Calu3 (cell line): ENCODE measurements at places on chromosomes 7 and 10. TPM values are rescaled to one million over a fixed set of nuclear protein-coding genes. Genes with fewer than 3 reads are reported as not detected.

- H3K27me3 ChIP-seq: no peaks in the 10 kb centered on the region
- no peak for DNase-seq
- H3K27ac ChIP-seq: no peak overlapping the region
- no peaks in the 10 kb centered on the region for H3K36me3 ChIP-seq
- no peak overlapping the region for H3K4me3 ChIP-seq
Observed at GRCh38 chr7:117012696-117013095, 59.4 kb downstream of the ST7 start.

DNA sequence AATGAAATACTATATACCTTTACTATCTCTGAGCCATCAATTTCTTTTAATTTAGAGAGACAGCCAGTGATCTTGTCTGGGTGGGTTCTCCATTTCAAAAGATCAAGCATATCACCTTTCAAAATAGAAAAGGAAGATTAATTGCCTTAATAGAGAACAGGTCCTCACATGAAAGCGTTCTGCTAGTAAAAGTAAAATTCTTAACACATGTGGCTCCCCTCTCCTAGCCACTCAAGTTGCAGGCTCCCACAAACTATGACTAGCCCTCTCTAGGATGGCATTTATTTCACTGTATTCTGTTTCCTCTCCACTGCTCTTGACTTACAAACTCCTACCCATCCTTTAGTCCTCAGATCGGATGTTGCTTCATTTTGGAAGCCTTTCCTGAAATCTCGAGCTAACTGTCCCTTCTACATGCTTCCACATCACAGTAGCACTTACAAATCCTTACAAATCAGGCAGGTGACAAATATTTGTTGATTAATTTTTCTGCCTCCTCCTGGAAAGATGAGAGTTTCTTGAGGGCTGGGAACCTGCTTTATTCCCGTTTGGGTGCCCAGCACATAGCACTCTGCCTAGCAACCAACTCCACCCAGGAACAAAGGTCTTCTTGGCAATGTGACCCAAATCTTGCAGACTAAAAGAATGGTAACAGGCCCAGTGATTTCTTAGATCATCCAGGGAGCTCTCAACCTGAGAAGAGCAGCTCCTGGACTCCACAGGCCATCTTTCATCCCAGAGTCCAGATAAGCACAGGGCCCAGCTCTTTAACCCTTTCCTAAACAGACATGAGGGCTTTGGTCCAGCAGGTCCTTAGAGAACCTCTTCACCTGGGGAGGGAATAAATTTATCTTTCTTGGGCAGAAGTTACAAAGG, 310.4 kb upstream of the IMMP2L start:
- no peak overlapping the region for H3K27ac ChIP-seq
- H3K4me3 ChIP-seq: no peak overlapping the region
- no peaks in the 10 kb centered on the region for H3K27me3 ChIP-seq

- H3K27ac ChIP-seq: peak overlapping the region; percentile 35
- H3K27me3 ChIP-seq: no peaks in the 10 kb centered on the region
- DNase-seq: no peak
- H3K36me3 ChIP-seq: peaks cover 12% of the 10 kb centered on the region
- H3K4me3 ChIP-seq: no peak overlapping the region
- peaks cover 92% of the 10 kb centered on the region for H3K4me1 ChIP-seq
Observed at GRCh38 chr10:34766811-34767494, 48.1 kb downstream of the PARD3 start.

DNA sequence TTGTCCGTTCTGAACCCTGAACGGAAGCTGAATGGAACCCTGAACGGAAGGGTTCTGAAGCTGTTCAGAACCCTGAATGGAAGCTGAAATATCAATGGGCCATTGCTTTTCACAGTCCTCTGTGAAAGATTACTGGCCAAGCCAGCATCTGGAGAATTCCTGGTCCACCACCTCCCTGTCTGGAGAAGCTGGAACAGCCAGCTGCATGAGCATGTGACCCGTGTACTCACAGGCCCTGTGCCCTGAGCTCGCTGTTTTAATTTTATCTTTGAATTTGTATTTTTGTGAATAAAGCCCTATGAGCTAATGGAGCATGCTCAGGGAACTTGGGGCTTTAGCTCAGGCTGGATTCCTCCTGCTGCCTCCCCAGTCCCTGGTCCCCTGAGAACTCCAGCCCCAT, 37.2 kb downstream of the HTRA1 start:
- peaks cover 41% of the 10 kb centered on the region for H3K27me3 ChIP-seq
- H3K36me3 ChIP-seq: no peaks in the 10 kb centered on the region
- H3K4me1 ChIP-seq: no peaks in the 10 kb centered on the region

- no peak overlapping the region for H3K4me3 ChIP-seq
- peaks cover 60% of the 10 kb centered on the region for H3K4me1 ChIP-seq
- H3K27me3 ChIP-seq: no peaks in the 10 kb centered on the region
- peaks cover 20% of the 10 kb centered on the region for H3K36me3 ChIP-seq
- peak overlapping the region; percentile 90 for H3K27ac ChIP-seq
- no peak for DNase-seq
Observed at GRCh38 chr10:34753014-34753757, 61.9 kb downstream of the PARD3 start.

FZD8 gene
- 3.2 and 3.7 TPM in 2 replicates for total RNA-seq

DDX56 gene
- 157 and 168 TPM in 2 replicates for total RNA-seq

DNA sequence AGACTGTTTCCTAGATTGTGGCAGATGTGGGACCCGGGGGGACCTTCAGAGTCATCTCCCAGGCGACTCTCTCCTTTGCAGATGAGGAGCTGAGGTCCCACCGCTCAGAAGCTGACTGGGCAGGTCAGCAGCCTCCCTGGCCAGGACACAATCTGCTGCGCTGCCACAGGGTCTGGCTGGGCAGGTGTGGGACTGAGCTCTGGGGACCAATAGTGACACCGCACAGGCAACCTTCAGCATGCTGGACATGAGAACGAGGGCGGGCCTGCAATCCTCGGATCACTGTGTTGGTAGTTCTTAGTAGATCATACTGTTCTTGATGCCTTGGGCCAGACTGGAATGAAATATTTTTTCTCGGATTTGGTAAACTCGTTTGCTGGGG, 20.5 kb upstream of the CRYGN start:
- H3K4me3 ChIP-seq: peak overlapping the region; percentile 53
- peak overlapping the region; percentile 50 for H3K27ac ChIP-seq
- H3K27me3 ChIP-seq: no peaks in the 10 kb centered on the region

DNA sequence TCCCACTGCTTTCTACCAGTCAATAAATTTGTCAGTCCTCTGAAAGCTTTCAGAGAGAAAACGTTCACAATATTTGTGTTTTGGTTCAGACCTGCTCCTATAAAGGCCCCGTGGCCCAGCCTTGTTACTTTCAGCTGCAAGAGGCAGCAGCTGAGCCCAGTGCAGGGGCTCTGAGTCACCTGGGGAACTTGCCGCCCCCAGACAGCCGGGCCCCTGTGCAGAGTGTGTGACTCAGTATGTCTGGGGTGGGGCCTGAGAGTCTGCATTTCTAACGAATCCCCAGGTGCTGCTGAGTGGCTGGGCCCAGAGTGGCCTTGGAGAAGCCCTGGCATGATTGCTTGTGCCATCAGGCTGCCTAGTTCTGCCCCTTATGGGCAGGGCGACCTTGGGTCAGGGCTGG, 303.5 kb downstream of the PAXIP1 start:
- H3K4me3 ChIP-seq: no peak overlapping the region
- H3K27me3 ChIP-seq: no peaks in the 10 kb centered on the region
- H3K4me1 ChIP-seq: no peaks in the 10 kb centered on the region

GRCh38 chr7:114879554-114879953, 42.3 kb upstream of the MDFIC start:
- no peaks in the 10 kb centered on the region for H3K36me3 ChIP-seq
- no peaks in the 10 kb centered on the region for H3K27me3 ChIP-seq
- DNase-seq: no peak
- H3K4me1 ChIP-seq: peaks cover 2% of the 10 kb centered on the region

DNA sequence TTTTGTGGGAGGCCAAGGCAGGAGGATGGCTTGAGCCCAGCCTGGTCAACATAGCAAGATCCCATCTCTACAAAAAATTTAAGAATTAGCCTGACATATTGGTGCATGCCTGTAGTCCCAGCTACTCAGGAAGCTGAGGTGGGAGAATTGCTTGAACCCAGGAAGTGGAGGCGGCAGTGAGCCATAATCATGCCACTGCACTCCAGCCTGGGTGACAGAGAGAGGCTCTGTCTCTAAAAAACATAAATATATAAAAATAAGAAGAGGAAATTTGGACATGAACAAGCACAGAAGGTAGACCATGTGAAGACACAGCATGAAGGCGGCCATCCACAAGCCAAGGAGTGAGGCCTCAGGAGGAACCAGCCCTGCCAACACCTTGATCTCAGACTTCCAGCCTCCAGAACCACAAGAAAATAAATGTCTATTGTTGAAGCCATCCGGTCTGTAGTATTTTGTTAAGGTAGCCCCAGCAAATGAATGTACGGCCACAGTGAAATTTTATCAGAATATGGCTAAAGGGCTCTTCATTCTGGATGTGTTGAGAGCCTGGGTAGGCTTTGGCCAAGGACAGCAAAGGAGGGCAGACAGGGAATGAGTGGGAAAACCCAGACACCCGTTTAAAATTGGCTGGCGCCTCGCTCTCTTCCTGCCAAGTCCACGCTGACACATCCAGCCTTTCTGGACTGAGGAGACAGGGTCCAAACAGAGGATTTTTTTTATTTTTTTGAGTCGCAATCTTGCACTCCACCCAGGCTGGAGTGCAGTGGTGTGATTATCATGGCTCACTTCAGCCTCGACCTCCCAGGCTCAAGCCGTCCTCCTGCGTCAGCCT, 12.9 kb upstream of the GRID2IP start:
- DNase-seq: no peak
- no peaks in the 10 kb centered on the region for H3K36me3 ChIP-seq
- H3K4me3 ChIP-seq: no peak overlapping the region
- no peak overlapping the region for H3K27ac ChIP-seq
- peaks cover 43% of the 10 kb centered on the region for H3K27me3 ChIP-seq
- no peaks in the 10 kb centered on the region for H3K4me1 ChIP-seq

VWDE gene
- 20.2 and 21.3 TPM in 2 replicates for total RNA-seq

C10orf62 gene
- total RNA-seq: 1.5 and 1.7 TPM in 2 replicates

DNA sequence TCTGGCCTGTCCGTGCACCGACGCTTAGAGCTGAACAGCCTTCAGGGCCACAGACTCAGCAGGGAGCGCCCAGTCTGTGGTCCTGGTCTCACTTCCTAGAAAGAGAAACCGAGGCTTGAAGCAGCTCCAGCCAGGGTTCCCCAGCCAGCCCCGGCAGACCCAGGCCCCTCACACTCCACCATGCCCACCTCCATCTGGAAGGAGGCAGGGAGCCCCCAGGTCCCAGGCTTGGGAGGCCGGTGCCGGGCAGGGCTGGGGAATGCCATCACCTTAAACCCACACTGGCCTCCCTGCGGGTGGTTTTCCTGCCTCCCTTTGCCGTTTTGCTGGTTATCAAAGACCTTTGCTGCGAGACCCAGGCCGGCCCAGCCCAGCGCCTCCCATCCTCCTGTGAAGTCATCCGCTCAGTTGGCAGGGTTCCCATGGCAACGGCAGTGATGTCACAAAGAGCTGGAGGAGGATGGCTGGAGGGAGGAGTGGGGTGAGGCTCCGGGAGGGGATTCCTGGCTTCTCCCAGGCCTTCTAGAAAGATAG, 24.0 kb downstream of the ELFN1 start:
- no peak overlapping the region for H3K27ac ChIP-seq
- H3K4me3 ChIP-seq: no peak overlapping the region
- peaks cover 3% of the 10 kb centered on the region for H3K36me3 ChIP-seq
- H3K4me1 ChIP-seq: no peaks in the 10 kb centered on the region

GRCh38 chr10:52011118-52011517, 303.0 kb upstream of the DKK1 start:
- H3K4me1 ChIP-seq: no peaks in the 10 kb centered on the region
- H3K27ac ChIP-seq: no peak overlapping the region
- H3K36me3 ChIP-seq: no peaks in the 10 kb centered on the region
- no peak for DNase-seq

GRCh38 chr10:4725917-4726606, 99.9 kb upstream of the AKR1E2 start:
- H3K27ac ChIP-seq: peak overlapping the region; percentile 95
- peaks cover 34% of the 10 kb centered on the region for H3K4me1 ChIP-seq
- DNase-seq: no peak
- H3K27me3 ChIP-seq: no peaks in the 10 kb centered on the region

ATP5MK gene
- 199 and 203 TPM in 2 replicates for total RNA-seq

DNA sequence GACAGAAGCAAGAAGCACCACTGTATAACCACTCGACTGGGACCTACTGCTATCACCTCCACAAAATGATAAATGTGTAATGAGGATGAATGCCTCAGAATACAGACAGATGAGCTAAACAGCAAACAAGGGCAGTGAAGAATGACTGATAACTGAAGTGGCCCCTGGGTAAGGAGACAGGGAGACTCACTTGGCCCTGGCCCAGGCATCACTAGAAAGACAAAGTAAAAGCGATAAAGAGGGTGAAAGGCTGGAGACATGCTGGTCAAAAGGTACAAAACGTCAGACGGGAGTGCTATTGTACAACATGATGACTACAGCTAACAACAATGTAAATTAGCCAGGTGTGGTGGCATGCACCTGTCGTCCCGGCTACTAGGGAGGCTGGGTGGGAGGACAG, 27.8 kb upstream of the APBB1IP start:
- no peak overlapping the region for H3K4me3 ChIP-seq
- no peak overlapping the region for H3K27ac ChIP-seq
- H3K36me3 ChIP-seq: peaks cover 7% of the 10 kb centered on the region
- H3K4me1 ChIP-seq: peaks cover 18% of the 10 kb centered on the region
- no peak for DNase-seq

GRCh38 chr10:130758529-130758928, 553.0 kb downstream of the TCERG1L start:
- DNase-seq: no peak
- no peak overlapping the region for H3K27ac ChIP-seq
- no peaks in the 10 kb centered on the region for H3K27me3 ChIP-seq
- no peaks in the 10 kb centered on the region for H3K36me3 ChIP-seq
- H3K4me3 ChIP-seq: no peak overlapping the region
- H3K4me1 ChIP-seq: no peaks in the 10 kb centered on the region

DNA sequence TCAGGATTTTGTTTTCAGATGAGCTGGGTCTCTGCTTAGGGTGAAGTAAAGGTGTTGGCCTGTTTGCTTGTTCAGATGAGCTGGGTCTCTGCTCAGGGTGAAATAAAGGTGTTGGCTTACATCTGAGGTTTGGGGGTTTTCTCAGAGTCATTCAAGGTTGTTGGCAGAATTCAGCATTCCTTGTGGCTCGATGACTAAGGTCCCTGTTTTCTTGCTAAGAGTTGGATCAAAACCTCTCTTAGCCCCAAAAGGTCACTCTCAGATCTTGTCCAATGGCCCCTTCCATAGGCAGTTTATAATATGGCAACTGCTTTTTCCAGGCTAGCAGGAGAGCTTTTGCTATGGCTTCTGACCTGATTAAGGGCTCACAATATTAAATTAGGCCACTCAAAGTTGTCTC, 106.6 kb downstream of the ADAM22 start:
- H3K4me3 ChIP-seq: no peak overlapping the region
- H3K4me1 ChIP-seq: no peaks in the 10 kb centered on the region
- H3K27ac ChIP-seq: no peak overlapping the region
- H3K27me3 ChIP-seq: no peaks in the 10 kb centered on the region

VIPR2 gene
- not detected in 2 replicates for total RNA-seq

PDZD7 gene
- total RNA-seq: 1.2 and 1.3 TPM in 2 replicates

CRPPA gene
- 7.5 and 9.9 TPM in 2 replicates for total RNA-seq
